ENCODE measurements at places on chromosomes 5 and 9.

GRCh38 chr5:144101616-144102015, 68.8 kb downstream of the YIPF5 start:
- H3K4me3 ChIP-seq, result no peak overlapping the region
- no peaks in the 10 kb centered on the region for H3K4me1 ChIP-seq
- no peak overlapping the region for H3K27ac ChIP-seq

DNA sequence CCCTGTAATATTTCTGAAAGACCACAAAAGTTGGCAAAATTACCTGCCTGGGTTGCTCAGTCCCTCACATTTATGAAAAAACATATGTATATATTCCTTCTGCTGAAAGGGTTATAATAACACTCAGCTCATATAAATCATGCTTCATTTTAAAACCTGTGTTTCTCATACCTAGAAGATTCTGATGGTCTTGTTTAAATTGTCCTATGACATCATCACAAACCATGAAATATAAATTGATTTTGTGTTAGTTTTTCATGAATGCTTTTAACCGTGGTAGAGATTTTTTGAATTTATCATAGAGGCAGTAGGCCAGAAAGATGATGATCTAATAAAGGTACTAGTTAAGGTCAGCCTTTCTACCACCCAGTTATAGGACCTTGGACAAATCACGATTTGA, 31.4 kb downstream of the SRFBP1 start:
- no peak overlapping the region for H3K4me3 ChIP-seq
- no peaks in the 10 kb centered on the region for H3K4me1 ChIP-seq
- no peaks in the 10 kb centered on the region for H3K36me3 ChIP-seq
- no peaks in the 10 kb centered on the region for H3K27me3 ChIP-seq
- no peak overlapping the region for H3K27ac ChIP-seq

DNA sequence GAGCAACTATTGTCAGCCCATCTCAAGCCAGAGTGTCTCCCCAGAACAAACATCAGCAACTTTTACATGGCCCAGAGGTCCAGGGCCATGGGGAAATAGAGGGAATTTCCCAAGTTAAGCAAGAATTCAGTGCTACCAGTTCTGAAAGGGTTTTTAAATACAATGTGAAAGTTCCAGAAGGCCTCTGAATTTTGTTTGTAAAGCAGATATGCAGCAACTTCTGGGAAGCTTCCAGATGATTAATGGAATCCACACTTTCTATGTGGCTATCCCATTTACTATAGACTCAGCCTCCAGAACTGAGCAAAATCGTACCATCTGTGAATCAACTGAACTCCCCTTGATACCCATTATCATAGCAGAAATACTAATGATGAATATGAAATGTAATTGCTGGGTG, 93.8 kb downstream of the FEM1C start:
- H3K36me3 ChIP-seq, result no peaks in the 10 kb centered on the region
- no peaks in the 10 kb centered on the region for H3K27me3 ChIP-seq
- no peak for DNase-seq
- no peaks in the 10 kb centered on the region for H3K4me1 ChIP-seq

- DNase-seq, result peak; percentile 76
- no peaks in the 10 kb centered on the region for H3K27me3 ChIP-seq
- H3K36me3 ChIP-seq, result no peaks in the 10 kb centered on the region
- H3K4me1 ChIP-seq, result peaks cover 1% of the 10 kb centered on the region
- peak within 1 kb of the TSS; percentile 93 for H3K27ac ChIP-seq
Observed at GRCh38 chr9:16870596-16871335, at the start of gene BNC2. TSS of gene BNC2 (minus strand) at chr9:16870670. CDS start at chr9:16870648, 22 bp downstream.

- no peaks in the 10 kb centered on the region for H3K36me3 ChIP-seq
- no peaks in the 10 kb centered on the region for H3K27me3 ChIP-seq
- peaks cover 2% of the 10 kb centered on the region for H3K4me1 ChIP-seq
- no peak within 1 kb of the TSS for H3K27ac ChIP-seq
Observed at GRCh38 chr5:170861917-170862766, at the start of gene RANBP17. TSS of gene RANBP17 (plus strand) at chr5:170862018.

GRCh38 chr9:5479994-5480694, 29.8 kb downstream of the CD274 start:
- no peaks in the 10 kb centered on the region for H3K36me3 ChIP-seq
- no peak overlapping the region for H3K27ac ChIP-seq
- no peak overlapping the region for H3K4me3 ChIP-seq
- no peaks in the 10 kb centered on the region for H3K27me3 ChIP-seq

DNA sequence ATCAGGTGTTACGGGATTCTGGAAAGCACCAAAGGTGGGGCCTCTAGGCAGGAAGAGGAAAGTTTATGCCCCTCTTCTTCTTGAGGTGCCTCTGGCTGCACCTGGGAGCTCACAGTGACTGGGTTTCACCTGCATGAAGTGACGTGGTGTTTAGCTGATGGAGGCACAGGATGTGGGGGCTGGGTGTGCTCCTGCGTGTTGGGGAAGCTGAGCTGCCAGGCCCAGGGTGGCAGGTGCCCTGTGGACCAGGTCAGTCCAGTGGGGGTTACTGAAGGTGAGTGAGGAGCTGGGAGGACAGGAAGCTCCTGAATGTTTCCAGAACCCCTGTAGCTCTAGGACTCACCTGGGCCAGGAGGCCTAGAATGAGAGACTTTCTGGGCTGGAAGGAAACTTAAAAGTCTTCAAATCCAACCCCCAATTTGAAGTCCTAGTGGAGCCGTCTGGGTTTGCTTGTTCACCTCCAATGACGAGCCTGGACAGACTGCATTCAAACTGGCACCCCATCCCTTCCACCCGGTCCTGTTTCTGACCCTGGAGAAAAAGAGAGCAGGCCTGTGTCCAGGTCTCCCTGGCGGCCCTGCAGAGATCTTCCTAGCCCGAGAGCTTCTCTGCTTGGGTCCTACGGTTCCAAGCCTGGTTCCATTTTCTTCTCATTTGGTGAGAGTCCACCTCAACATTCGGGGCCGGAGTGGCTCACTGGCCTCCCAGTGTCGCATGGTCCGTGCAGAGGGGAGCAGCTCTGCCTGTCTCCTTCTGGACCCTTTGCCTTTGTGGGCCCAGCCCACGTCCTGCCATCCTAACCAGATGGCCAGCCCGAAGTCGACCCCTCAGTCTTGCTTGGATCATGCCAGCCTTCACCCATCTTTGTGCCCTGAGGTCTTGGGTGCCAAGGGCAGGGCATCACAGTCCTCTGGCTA, 22.3 kb downstream of the TRAF1 start:
- no peaks in the 10 kb centered on the region for H3K27me3 ChIP-seq
- no peak overlapping the region for H3K27ac ChIP-seq
- H3K36me3 ChIP-seq, result no peaks in the 10 kb centered on the region
- no peak overlapping the region for H3K4me3 ChIP-seq

DNA sequence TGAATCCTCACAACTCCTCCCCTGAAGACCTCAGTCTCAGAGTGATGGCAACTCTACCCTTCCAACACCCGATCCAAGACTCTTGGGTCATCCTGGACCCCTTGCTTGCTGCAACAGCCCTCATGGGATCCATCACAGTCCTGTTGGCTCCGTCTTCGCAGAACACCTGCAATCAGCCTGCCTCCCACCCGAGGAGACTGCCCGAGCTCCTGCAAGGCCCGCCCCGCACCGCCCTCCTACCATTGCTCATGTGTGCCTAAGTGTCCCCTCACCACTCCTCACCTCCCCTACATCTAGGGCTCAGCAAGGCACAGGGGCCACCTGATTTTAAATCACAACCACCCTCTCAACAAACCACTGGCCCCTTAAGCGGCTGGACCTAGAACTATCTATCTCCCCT, 5.3 kb downstream of the SEMA4D start:
- no peaks in the 10 kb centered on the region for H3K36me3 ChIP-seq
- no peak overlapping the region for H3K4me3 ChIP-seq
- DNase-seq, result no peak
- H3K27me3 ChIP-seq, result no peaks in the 10 kb centered on the region
- H3K4me1 ChIP-seq, result peaks cover 8% of the 10 kb centered on the region

DNA sequence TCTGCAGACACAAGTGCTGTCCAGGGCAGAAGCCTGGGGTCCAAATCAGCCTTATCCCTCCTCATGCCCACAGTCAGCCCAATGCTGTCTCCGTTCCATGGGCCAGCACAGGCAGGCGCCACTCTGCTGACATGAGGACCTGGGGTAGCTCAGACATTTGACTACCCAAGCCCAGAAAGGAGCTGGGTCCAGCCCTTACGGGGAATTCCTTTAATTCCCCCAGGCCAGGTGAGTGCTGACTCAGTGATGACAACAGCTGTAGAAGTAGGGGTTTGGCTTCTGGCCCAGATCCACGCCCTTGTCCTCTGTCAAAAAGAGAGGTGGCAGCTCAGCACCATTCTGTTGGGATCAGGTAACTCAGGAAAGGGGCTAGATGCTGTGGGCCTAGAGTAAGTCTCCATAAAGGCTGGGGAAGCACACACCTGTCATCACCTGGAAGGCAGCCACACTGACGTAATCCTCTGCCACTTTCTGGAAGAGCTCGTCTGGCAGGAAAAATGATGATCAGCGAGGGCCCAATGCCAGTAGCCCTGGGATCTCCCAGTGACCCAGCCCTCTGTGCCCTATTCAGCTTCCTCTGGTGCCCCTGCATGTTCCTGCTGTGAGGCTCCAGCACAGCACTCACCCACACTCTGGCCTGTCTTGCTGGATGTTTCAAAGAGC, 1.9 kb downstream of the RAB24 start:
- H3K27me3 ChIP-seq, result no peaks in the 10 kb centered on the region
- peaks cover 16% of the 10 kb centered on the region for H3K4me1 ChIP-seq
- no peak for DNase-seq
- no peak overlapping the region for H3K4me3 ChIP-seq

GRCh38 chr9:89497978-89498851, at the start of gene SEMA4D:
TSS of gene SEMA4D (minus strand) at chr9:89498113. CDS start at chr9:89405456, 92,657 bp downstream.
- H3K36me3 ChIP-seq, result no peaks in the 10 kb centered on the region
- no peaks in the 10 kb centered on the region for H3K27me3 ChIP-seq
- H3K27ac ChIP-seq, result peak within 1 kb of the TSS; percentile 68
- DNase-seq, result peak; percentile 72
- H3K4me3 ChIP-seq, result peak within 1 kb of the TSS; percentile 77
- H3K4me1 ChIP-seq, result peaks cover 6% of the 10 kb centered on the region

DNA sequence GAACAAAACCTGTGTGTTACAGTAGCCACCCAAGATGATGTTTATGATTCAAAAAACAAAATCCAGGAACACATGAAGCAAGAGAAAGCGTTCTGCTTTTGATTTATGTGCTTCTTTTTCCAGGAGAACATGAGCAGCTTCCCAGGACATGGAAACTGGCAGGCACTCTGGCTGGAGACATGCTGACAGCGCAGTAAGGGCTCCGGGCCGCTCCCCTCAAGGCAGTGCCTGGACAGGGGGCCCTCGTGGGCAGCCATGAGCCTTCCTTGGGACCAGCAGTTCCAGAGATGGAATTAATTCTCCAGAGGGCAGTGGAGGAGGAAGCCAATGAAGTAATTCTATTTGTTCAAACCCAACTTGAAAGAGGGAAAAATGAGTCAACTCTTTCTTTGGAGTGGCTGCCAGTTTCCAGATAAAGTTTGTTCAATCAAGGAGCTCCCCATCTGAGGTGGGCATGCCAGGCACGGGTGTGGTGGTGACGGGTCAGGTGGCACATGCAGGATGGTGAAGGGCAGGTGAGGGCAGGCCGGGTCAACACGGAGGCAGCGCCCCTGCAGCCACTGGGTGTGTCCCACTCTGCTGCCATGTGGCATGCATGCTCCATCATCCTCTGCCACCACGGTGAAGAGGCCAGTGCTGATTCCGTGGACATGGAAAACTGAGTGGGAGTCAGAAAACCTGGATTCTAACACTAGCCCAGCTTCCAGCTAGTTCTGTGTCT, 83.8 kb downstream of the OTULIN start:
- no peaks in the 10 kb centered on the region for H3K36me3 ChIP-seq
- no peaks in the 10 kb centered on the region for H3K27me3 ChIP-seq
- no peak overlapping the region for H3K27ac ChIP-seq
- H3K4me3 ChIP-seq, result no peak overlapping the region
- DNase-seq, result no peak

DNA sequence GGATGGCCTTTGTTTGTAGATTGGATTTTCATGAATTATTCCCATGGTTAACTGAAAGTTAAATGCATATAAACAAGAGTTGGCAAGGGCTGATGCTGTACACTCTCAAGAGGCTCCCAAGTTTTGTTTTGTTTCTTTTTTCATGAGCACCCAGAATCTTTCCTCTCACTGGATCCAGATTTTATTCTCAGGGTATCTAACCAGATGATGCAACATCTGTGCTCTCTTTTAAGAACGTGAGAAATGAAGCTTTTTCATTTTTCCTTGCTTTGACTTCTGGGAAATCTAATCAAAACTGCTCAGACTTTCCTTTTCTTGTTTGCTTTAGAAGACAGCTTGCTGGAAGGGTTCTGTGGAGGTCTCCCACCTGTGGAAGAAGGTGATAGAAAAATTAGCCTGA, 142.7 kb upstream of the SLC12A2 start:
- peaks cover 1% of the 10 kb centered on the region for H3K4me1 ChIP-seq
- DNase-seq, result no peak

GRCh38 chr9:126144603-126145456, 181.8 kb upstream of the MVB12B start:
- H3K27ac ChIP-seq, result no peak overlapping the region
- no peak overlapping the region for H3K4me3 ChIP-seq
- H3K36me3 ChIP-seq, result no peaks in the 10 kb centered on the region
- peak; percentile 4 for DNase-seq

DNA sequence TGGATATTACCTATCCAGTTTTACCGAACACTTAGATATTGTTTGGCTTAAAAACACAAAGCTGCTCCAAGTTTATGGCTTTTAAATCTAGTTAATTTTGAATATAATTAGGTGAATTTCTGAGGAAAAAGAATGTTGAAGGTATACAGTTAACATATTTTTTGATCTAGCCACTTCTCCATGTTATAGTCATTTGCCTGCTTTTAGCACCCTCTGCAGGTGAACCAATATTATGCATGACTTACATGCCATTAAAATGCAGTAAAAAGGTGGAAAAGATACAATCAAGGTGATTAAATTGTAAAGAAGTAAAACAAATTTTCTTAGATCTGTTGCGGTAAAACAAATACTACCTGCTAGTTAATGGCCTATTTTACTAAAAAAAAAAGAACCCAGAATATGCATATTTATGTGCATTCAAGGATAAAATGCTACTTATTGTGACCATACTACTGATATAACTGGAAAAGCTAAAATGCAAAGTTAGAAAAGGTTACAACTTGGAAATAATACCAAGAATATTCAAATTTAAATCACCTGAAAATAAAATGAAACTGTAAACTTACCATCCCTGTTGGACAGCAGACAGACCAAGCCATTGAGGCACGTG, 132.1 kb downstream of the AP3B1 start:
- no peaks in the 10 kb centered on the region for H3K36me3 ChIP-seq
- DNase-seq, result no peak

- H3K27ac ChIP-seq, result no peak overlapping the region
- no peak overlapping the region for H3K4me3 ChIP-seq
- H3K36me3 ChIP-seq, result no peaks in the 10 kb centered on the region
Observed at GRCh38 chr5:133977161-133977787, 8.8 kb upstream of the C5orf15 start.

GRCh38 chr9:123724211-123724796, 205.6 kb downstream of the DENND1A start:
- H3K27me3 ChIP-seq, result no peaks in the 10 kb centered on the region
- no peak overlapping the region for H3K4me3 ChIP-seq
- no peak for DNase-seq
- H3K36me3 ChIP-seq, result no peaks in the 10 kb centered on the region
- H3K4me1 ChIP-seq, result no peaks in the 10 kb centered on the region

DNA sequence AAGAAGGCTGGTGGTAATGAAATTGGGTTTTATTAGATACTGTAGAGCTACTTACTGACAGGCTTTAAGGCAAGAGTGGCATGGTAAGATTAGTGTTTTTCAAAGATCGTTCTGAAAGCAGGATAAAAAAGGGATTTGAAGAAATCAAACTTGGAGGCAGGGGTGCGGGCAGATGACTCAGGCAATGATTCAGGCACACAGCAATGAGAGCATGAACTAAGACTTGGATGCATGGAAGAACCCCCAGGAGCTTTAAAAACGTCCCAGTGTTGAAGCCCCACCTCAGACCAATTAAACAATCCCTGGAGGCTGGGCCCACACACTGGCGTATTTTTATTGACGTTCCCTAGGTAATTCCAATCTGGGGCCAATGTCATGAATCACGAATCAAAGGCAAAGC, 102.5 kb downstream of the SREK1 start:
- peaks cover 8% of the 10 kb centered on the region for H3K4me1 ChIP-seq
- H3K27ac ChIP-seq, result no peak overlapping the region
- no peaks in the 10 kb centered on the region for H3K36me3 ChIP-seq
- H3K27me3 ChIP-seq, result no peaks in the 10 kb centered on the region
- H3K4me3 ChIP-seq, result no peak overlapping the region
